Stimulated activated CD8-positive, alpha-beta memory T cell treated with anti-CD3 and anti-CD28 coated beads, Interleukin-4, amount 100 ng/mL, for 48 hours (primary cell): ENCODE measurements at places on chromosomes 7 and 10.
A peak's percentile ranks its signal among the peaks of the same experiment; 100 is the strongest.

DNA sequence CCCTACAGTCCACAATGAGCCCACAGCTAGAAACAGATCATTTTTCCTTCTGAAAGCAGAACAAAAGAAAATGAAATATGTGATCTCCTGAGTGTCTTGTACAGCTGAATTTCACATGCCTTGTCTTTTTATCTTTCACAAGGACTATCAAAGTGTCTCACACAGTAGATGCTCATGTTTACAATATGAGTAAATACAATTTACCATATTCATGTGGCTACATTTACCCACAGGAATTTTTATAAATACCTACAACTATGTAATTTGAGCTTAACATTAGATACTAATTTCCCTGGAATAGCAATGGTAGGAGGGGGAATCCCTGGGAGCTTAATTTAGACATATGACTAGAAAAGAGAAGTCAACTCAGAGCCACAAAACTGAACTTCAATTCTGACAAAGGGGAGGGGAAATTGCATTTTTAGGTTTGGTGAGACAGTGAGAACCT lies 186.2 kb downstream of the MACC1 start:
- DNase-seq = no peak

DNA sequence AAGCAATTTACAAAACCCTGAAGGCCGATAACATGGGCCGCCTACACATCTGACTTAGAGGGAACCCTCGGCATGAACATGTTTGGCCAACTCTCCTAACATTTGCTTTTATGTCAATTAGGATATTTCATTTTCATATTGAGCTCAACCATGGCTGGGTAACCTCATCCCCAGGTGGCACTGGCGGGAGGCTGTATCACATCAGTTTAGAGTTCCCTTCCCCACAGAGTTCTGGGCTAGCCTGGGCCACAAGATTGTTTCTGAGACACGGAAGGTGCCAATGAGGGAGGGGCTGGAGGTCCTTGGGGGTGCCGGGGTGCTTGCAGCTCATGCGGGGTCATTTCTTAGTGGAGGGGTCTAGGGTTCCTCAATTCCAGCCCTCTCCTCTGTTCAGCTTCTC lies 386.5 kb upstream of the MKI67 start:
- DNase-seq = no peak

DNA sequence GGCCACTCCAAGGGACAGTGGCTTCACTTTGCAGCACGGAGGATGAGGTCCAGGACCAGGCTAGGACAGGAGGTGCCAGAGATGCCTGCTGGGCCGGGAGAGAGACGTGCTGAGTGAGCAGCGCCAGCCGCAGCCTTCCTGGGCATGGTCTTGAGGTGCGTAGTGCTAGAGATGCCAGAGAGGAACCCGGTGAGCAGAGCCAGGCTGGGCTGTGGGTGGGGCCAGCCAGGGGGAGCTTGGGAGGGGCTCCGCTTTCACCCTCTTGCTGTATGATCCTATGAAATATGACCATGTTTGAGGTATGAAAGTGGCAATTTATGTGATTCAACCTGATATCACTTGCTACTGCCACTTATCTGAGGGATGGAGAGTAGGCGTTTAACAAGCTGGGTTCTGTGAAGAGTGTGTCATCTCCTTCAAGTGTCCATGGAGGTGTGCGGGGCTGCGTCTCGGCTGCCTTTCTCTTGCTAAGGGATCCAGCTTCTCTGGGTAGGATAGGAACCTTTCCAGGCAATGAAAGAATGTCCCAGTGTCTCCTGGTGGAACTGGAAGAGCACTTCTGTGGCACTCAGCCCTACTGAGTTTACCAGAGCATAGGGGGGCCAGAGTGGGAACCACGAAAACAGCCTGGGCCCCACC lies 518.4 kb upstream of the FOXK1 start:
- no peak for DNase-seq

DNA sequence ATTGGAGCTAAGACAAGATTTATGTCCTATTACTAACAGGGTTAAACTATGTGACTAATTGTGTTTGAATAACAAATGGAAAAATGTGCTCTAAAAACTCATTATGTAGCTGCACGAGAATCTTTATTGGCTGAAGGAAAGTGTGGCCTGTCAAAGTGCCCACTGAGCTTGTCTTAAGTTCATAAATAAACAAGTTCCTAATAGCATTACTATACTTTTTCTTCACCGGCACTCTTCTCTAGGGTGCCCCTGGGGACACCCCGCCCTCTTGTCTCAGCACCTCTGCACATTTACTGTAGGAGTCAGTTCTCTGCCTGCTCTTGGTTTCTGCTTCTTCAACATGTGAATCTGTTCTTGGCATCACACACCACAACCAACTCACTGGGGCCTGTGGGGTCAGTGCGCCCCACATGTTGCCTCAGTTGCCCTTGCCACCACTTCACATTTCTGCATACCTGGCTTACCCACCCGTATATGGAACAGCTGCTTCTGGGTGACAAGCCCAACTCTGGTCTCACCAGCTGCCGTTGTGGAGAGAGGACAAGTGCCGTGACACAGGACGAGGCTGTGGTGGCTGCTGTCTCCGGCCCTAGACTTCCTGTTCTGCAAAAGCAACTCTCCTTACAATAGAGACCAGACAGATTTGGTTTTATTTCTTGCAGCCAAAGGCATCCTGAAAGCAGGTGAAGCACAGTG lies 96.3 kb upstream of the DDC start:
- DNase-seq = no peak

GRCh38 chr10:15426558-15426957 lies 55.5 kb upstream of the FAM171A1 start:
- no peak for DNase-seq

DNA sequence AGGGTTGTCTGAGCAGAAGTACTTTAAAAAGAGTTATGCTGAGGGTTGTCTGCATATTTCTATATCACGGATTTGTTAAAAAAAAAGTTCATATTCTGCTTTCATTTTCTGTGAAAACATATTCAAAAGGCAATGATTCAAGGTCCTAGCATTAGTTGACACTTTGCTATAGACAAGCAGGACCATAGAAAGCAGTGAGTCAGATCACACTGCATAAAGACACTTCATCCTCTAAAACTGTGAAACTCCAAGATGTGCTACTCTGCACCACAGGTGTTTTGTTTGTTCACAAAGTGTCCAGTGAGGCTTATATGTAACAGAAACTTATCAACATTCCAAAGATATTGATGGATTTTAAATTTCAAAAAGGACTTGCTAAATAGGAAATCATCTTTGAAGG lies 47.0 kb downstream of the SPAM1 start:
- DNase-seq = no peak

GRCh38 chr7:141550386-141551093 lies 670 bp upstream of the AGK start:
- DNase-seq = peak; percentile 29

DNA sequence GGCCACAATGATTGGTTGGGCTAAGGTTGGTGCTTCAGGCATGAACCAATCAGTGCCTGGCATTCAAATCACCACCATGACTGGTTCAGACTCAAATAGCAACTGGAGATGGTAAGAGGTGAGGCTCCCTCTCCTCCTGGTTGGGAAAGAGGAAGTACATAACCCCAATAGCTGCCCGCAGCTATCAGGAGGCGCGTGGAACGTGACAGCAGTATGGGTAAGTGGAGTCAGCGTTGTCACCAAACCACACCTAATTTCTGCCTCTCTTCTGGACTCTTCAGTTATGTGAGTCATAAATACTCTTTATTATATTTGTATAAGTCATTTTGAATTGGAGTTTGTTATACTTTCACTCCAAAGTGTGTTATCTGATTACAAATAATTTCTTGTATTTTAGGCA lies 17.9 kb upstream of the ITGA8 start:
- DNase-seq = no peak

DNA sequence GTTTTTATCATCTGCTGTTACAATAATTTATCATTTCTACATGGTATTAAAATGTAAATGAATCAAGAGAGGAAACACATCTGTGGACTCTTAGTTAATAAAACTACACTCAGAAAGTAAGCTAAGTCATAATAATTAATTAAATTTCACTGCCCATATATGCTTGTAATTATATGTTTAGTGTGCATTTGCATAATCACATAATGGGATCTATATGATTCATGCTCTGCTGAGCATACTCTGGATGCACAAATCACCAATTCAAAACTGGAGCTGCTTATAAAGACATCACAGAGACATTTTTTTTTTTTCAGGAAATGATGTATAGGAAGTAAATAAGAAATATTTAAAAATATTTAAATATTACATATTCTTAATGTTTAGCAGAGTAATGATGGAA lies 151.6 kb upstream of the STEAP4 start:
- DNase-seq = no peak

DNA sequence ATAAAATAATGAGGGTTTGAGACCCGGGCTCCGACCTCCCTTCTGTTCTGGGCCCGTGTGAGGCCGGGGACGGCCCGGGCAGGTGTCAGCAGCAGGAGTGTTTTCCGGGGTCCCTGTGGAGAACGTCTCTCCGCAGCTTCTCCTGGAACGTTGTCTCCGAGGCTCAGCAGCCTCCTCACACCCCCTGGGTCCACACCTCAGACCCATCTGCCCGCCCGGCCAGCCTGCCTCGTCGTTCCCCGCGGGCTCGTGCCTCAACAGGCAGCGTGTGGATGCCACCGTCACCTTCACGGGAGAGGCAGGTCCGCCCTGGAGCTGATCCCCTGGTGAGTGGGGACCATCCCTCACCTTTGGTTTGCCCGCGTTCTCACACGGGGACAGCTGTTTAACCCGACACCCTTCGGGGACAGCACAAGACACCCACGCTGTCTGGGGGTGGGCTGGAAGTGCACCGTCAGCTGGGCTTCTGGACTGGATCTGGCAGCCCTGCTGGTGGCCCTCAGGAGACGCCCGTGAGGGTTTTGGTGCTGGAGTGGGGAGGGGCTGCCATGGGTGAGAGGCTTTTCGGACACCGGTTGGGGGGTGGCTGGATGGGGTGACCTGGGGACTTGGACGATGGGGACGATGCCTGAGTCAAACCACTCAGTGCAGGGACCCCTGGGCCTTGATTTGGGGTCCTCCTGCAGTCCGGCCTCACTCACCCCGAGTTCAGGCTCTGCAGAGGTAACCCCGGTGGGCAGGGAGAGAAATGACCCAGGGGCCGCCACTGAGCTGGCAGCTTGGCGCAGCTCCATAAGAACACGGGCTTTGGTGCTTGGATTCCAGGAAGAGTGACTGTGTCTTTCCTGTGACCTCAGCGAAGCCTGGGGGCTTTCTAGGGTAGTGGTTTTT lies 131.7 kb downstream of the DNAJB6 start:
- DNase-seq = no peak

DNA sequence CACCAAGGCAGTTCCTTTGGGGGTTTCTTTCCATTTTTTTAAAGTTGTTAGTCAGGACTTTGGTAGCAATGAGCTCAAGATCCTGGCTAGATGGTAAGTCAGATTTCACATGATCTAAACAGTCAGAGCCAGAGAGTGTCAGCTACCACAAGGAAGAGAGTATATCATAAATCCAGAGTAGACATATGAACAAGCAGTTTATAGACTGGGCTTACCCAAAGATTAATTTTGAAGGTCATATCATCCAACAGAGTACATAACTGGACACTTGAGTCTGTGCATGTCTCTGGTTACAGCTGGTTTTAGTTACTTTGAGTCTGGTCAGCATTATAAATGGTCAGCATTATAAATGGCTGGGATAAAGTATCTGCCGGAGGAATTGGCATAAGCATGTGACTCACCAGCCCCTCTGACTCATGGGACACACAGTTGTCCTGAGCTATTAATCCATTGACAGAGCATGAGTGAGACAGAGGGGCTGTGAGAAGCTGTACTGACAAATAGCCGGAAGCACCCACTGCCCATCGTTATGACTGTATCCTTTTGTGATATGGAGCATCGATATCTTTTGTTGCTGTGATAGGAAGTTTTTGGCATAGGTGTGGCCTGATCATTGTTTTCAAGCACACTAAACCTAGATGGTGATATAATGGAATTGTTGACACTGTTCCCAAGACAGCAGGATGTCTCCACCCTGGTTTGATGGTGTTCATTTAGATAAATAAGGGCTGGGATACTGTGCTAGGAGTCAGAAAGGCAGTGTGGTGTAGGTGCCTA lies 19.3 kb downstream of the PPP1R3C start:
- no peak for DNase-seq

DNA sequence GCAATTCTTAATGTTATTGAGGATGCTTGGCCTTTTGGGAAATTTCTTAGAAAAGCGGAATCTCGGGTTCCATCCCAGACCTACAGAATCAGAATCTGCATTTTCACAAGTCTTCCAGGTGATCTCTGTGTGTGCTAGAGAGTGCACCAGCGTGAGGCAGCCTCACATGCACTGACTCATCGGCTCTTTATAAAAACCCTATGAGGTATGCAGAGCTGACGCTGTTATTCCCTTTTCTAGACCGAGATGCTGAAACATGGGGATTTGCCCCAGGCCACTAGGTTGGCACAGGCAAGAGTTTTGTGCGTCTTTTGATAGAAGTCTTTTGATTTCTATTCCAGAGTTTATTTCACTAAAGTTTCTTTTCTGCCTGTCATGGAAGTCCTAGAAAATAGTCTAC lies 61.2 kb downstream of the CDCA7L start:
- no peak for DNase-seq

- DNase-seq = no peak
These were observed 123.1 kb downstream of the CRPPA start for GRCh38 chr7:16298221-16298620.

DNA sequence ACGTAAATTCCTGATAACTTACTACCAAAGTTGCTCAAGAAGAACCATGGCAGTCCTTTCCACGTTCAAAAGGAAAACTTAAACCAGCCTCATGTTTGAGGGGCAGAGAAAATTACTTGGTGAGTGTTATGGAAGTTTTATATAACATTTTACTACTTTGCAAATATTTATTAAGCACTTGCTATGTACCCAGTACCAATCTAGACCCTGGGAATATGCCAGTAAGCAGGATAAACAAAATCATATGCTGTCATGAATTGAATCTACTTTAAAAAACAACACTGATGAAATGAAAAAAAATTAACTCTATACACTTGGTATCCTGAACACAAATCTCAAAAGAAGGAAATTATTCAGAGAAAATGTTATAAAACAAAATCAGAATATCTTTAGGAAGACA lies 46.1 kb downstream of the NCAPG2 start:
- no peak for DNase-seq

GRCh38 chr7:152909683-152910544 lies 150.4 kb downstream of the ACTR3B start:
- no peak for DNase-seq

DNA sequence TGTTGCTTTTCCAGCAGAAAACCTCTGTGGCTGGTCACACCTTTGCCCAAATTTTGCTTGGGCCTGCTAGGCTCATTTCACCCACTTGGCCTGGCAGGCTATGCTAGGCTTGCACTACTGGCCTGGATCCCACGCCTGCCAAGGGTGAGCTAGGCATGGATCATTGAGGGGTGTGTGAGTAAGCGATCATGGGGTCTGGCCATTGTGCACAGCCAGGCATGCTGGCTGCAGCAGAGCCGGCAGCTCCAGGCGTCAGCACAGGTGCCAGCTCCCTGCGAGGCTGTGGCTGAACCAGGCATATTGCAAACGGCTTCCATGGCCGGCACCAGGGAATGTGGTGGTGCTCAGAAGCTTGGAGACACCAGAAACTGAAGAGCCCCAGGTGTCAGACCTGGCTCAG lies 19.2 kb downstream of the CFAP70 start:
- DNase-seq = no peak

DNA sequence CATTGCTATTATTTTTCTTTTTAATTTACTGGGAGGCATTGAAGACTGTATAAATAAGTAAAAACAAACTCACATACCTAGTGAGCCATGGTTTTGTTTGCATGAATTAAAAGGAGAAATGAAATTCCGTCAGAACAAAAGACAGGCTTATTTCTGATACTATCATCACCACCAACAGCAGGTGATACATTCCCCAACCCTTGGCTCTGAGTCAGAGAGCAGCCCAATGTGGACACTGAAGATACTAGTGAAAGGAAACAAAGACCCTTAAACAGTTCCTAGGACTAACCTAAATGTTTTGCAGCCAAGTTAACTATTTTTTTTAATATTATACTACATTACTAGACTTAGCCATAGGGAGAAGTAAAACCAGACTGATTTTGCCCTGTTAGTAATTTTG lies 31.6 kb downstream of the CHRM2 start:
- DNase-seq = no peak
